ENCODE measurements at places on chromosomes 13 and 19.

DNA sequence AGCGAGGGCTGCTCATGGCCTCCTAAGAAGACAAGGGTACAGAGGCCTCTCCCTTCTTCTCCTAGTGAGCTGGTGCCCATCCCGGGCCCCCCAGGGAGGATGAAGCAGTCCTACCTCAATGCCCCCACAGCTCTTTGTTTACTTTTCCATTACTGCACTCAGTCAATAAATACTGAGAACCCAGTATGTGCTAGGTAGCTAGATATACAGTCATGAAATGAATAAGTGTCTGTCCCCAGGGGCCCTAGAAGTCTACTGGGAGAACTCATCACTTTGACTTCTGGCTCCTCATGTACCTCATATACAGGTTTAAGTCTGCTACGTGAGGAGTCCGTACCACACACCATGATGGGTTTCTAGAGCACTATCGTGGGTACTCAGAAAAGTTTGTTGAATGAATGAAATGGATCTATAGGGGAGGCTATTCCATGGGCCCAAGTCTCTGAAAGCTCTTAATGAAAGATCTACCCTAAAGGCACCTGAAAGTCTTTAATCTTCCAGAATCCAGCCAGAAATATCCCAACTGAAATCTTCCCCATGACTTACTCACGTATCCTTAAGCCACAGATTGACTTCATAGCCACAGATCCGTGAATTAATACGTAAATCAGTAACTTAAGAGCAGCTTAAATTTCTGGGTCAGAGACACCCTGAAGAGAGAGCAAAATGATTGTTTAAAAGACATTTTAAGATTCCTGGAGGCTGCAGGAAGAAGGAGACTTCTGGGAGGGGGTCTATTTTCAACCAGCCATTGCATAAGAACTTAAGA is 51.6 kb upstream of the POMP start:
- DNase-seq: no peak

DNA sequence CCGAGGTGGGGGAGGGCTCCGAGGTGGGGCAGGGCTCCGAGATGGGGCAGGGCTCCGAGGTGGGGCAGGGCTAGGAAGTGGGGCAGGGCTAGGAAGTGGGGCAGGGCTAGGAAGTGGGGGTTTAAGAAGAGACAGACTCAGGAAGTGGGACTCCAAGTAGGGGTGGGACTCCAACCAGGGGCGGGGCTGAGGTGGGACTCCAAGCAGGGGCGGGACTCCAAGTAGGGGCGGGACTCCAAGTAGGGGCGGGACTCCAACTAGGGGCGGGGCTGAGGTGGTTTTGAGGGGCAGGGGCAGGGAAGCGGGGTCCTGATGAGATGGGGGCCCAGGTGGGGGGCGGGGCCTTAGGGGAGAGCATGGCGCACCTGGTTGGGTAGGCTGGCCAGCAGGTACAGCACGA is 13.6 kb downstream of the CFD start:
- DNase-seq: peak; percentile 33

DNA sequence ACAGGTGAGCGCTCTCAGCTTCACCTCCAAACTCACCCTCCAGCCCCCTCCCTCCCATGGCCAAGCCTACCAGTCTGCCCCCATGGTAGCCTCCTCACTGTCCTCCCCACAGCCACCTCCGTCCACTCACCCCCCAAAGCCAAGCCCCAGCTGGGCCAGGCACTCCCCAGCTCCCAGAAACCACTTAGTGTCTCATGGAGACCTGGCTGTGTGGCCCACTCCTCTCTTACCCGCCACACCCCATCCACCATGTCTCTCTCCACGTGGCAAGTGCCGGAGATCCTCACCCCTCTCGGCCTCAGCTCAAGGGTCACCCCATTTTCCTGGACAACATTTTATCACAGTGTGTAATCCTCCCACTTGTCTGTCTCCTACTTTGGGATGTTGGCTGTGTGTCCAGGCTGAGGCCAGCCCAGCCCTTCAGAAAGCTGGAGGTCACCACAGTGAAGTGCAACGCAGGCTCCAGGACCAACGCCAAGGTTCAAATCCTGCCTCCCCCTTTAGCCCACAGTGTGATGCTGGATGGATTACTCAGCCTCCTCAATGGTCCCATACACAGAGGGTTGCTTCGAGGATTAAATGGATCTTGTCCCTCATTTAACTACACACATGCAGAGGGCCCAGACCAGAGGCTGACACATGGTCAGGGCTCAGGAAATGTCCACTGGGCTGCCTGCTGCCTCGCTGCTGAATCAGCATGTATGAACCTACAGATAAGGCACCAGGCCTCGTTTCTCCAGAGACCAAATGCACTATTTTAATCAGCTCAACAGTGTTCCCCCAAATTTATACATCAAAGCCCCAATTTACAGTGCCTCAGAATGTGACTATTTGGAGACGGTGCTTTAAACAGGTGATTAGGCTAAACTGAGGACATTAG is 71.3 kb downstream of the CEBPG start:
- DNase-seq: no peak

GRCh38 chr13:30112602-30113435 is 194.5 kb downstream of the KATNAL1 start:
- peak; percentile 37 for DNase-seq

DNA sequence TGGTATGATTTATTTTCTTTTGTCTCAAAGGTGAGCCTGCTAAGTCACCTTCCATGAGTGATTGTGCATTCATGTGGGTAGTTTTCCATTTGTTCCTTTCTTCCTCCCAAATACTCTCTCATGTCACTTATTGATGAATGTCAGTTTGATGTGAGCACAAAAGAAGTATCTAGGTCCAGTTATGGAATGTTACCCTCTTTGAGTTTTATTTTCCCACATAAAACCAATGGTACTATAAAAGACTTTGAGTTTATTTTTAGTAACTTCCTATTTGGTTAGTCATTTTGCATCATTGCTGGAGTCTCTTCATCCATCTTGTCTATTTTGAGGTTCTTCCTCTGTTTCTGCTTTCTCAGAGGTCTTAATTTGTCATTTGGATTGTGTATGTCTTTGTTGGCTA is 321.3 kb downstream of the GPC6 start:
- no peak for DNase-seq

DNA sequence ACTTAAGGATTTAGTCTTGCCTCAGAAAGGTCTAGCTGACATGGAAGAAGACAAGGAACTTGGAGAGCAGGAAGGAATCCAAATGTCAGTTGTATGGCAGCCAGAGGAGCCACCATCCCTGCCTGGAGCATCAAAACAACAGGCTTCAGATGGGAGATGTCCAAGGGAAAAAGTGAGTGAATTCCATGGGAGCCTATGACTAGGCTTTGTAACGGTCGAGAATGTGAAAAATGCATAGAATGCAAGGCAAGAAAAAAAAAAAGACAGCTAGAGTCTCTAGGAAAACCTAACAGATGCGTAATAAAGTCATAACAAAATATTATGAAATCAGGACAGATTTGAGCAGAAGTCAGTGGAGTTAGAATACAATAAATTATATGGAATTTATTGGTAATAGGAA is 183.7 kb upstream of the LSM14A start:
- no peak for DNase-seq

DNA sequence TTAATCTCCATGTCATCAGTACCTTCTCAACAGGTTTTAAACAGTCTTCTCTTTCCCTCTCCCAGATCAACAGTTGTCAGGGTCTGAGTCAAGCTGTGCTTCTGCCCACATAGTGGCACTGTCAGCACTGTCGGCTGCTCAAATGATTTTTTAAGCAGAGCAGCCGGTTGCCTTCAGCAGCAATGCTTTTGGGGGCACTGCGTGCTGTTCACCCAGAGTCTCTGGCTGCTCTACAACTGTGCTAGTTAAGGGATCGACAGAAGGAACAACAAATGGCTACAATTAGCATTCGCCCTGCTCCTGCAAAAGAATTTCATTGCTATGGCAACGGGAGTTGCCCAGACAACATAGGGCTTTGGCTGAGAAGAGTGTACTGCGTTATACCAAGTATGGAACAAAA is 412.9 kb downstream of the DIAPH3 start:
- DNase-seq: no peak

GRCh38 chr13:49436890-49437289 is 7.0 kb downstream of the CAB39L start:
- DNase-seq: no peak

DNA sequence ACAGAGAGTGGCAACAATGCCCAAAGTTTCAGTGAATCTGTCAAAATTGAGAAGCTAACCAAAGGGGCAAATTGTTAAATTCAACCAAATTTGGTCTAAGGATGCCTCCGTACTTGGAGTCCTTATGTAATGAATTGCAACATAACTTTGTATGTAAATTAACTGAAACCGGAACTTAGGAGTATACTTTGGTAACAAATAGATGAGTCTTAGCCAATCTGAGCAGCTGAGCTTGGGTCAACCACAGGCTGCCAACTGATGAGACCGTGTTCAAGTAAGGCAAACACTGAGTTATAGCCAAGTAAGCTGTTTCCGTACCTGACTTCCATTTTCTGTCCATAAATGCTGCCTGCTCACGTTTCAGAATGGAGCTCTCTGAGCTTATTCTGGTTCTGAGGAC is 5.3 kb downstream of the VWA8 start:
- DNase-seq: peak; percentile 44

Measured in LNCaP clone FGC (cell line).